ENCODE measurements at places on chromosomes 12 and 14.

- DNase-seq: no peak
These were observed at the start of gene INHBC for GRCh38 chr12:57434517-57435223. INHBC (plus strand) TSS chr12:57434784; CDS start chr12:57434887, 103 bp downstream.

- DNase-seq: no peak
These were observed 29.4 kb upstream of the ACTN1 start for GRCh38 chr14:69008421-69008884.

DNA sequence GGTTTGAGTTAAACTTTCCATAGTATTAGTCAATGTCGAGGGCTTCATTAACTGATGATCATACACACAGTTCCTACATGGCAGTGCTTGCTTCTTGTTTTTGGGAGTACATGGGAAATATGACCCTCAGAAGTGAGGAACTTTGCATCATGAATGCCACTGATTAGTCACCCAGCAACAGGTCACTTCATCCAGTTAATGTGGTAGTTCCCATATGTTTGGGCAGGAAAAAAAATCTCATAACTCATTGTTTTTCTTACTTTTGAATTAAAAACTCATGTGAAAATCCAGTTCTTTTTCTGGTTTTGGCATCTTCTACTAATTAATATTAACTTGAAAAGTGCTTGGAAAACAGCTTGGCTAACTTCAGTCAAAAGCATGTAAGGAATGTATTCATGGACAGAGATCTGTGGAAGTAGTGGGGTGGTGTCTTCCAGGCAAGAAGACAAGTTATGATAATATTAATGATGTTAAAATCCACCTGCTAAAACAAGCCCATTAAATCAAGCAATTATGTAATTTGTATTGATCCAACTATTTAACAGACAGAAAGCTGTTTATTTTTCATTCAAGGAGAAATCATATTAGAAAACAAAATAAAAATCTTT lies 309.1 kb upstream of the NAV3 start:
- no peak for DNase-seq

DNA sequence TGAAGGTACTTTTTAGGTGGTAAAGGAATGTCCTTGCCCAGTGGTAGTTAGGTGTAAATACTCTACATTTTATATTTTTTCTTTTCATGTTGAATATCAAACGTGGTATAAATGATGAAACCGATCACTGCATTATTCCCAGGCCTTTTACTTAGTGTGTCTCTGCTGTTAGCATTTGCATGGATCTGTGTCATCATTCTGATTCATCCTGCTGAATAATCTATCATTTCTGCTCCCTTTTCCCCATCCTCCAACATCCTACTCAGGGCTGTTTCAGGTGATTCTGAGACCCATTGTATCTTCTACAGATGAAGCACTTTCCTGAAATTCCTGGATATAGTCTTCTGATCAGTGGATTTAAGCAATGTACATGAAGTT lies 61.0 kb upstream of the PTHLH start:
- no peak for DNase-seq

DNA sequence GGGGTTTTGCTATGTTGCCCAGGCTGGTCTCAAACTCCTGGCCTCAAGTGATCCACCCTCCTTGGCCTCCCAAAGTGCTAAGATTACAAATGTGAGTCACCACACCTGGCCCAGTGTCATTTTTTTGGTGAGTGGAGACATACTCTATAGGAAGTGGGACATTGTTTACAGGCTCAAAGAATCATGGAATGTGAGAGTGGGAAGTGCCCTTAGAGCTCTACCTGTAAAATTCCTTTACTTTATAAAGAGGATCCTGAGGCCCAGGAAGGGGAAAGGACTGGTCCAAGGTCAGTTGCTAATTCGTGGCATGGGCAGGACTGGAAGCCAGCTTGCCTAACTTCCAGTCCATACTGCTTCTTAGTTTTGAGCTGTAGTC lies 8.7 kb upstream of the ADCK1 start:
- no peak for DNase-seq

GRCh38 chr12:2225696-2226095 lies 172.9 kb downstream of the CACNA1C start:
- DNase-seq: no peak

Measured in activated CD4-positive, alpha-beta T cell treated with anti-CD3 and anti-CD28 coated beads, Interleukin-2, Interleukin-4, amounts not matched to agents 100 ng/mL and 50 ng/mL, durations not matched to agents 16 hours and 8 hours (primary cell).